Stimulated activated CD4-positive, alpha-beta T cell treated with anti-CD3 and anti-CD28 coated beads, Interleukin-1b, Interleukin-23, amount 100 ng/mL, for 1 hour (primary cell): ENCODE measurements at places on chromosomes 4 and X.

DNA sequence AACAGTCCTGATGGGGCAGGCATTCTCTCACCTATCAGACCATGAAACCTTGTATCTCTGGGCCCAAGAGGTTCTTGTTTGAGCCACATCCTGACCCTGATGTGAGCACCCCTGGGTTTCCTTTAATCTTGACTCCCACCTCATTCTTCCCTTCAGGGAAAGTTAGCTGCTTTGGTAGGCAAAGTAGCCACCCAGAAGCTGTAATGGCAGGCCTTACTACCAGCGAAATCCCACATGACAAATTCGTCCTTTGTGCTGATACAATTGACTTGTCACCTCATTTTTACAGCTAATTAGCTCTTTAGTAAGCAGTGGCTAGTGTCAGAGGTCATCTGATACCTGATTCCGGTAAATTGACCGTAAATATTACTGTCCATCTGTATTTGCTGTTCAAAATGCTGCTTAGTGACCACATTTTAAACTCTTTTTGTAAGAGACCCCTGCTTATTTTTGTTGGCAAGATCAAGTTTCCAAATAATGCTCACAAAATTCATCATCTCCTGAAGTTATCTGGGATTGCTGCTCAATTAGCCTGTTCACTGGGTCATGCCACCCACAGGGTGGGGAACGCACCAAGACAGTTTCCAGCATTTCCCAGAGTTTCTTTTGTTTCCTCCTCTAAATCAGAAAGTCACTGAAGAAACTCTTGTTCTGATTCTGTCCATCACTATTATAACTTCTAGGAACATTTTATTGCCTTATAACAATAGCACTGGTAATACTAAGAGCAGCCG, 329.7 kb downstream of the GPAT3 start:
- DNase-seq, result no peak

DNA sequence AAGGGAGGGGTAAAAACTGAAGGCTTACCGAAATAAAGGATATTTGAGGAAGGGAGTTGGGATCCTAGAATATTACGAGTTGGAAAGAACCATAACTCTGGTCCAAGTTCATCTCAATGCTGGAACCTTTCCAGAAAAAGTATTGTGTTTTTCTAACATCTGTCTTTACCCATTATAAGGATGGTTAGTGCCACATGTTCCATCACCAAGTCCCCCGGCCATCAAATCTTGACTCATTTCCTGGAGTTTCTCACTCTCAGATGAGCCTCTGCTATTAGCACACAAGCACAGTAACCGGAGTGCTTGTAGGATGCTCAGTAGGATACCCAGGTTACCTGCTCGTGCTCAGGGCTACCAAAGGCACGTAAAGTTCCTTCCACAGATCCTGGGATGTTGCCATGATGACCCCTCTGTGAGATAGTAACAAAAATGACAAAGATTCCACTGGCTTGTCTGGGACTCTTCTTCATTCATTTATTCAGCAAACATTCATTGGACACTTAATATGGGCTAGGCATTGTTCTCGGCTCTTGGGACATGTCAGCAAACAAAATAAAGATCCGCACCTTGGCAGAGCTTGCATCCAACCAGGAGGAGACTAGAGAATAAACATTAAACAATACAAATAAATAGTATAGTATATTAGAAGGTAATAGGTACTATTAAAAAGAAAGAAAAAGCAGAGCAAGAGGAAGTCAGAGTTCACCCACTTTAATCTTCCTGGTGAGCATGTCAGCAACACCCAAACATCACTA, 36.3 kb downstream of the PKD2 start:
- no peak for DNase-seq

DNA sequence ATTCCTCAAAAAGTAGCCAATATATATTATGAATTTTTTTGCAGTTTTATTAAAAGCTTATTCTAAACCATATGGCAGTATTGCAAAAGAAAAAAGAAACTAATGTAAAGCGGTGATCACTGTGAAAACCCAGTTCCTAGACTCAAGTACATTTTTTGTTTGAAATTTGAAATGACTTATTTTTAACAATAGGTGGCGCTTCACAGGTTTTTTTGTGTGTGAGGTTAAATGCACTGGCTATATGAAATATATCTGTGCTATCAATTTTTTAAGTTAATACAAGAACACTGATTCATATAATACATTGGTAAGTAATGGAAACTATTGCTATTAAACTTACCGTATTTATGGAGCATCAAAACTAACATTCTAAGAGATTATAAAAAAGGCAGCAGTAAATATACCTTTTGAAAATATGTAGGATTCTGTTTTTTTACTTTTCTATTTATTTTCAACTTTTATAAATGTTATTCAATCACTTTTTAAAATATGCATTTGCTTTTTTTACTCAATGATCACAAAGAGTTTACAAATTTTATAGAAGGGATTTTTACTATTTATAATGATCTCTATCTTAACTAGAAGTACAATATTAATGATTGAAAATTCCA, 5.6 kb upstream of the SPRY1 start:
- no peak for DNase-seq

- no peak for DNase-seq
Observed at GRCh38 chrX:40147126-40147952, 49.6 kb upstream of the BCOR start.

DNA sequence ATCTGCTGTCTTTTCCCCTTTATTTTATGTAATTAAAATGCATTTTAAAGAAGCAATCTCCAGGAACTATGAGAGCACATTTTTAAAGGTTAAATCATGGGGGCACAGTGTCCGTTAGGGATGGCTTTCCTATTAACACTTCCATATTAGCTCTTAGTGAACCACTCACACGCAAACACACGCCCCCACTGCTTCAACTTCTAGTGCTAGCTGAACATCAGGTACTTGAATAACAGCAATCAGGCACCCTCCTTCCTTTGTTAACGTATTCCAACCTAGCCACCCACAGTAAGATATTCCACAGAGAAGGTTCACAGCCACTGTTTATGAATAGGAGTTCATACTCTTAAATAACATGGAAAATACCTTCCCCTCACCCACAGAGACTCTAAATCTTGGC, 9.3 kb downstream of the TMEM255A start:
- no peak for DNase-seq

- no peak for DNase-seq
Observed at GRCh38 chrX:334331-334891, 15.8 kb upstream of the GTPBP6 start.

DNA sequence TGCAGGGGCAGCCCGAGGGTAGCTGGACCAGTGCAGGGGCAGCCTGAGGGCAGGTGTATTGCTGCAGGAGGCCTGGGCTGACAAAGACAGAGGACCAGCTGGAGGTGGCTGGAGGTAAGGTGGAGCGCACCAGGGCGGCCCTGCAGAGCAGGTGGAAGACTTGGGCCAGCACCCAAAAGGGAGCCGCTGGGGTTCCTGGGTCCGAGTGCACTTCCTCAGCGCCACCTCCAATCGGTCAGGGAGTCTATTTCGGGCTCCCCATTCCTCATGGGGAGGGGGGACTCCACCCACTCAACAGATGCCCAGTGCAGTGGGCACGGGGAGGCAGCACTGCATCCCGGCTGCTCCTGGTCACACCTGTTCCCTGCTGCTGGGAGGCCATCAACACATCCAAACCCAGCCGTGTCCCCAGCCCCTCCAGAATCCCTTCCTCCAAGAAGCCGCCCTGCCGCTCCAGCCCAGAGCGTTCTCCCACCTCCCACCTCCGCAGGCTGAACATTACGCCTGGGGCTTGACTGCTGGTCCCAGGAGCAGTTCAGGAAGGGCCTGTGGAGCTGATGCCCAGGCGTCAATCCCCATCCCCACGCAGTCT, 1.5 kb downstream of the LRPAP1 start:
- DNase-seq, result no peak

- no peak for DNase-seq
Observed at GRCh38 chr4:40832175-40832574, 82.4 kb downstream of the NSUN7 start.

- no peak for DNase-seq
Observed at GRCh38 chr4:162707962-162708361, 458.7 kb downstream of the NAF1 start.

- DNase-seq, result no peak
Observed at GRCh38 chr4:86961605-86962295, 26.9 kb downstream of the AFF1 start.

DNA sequence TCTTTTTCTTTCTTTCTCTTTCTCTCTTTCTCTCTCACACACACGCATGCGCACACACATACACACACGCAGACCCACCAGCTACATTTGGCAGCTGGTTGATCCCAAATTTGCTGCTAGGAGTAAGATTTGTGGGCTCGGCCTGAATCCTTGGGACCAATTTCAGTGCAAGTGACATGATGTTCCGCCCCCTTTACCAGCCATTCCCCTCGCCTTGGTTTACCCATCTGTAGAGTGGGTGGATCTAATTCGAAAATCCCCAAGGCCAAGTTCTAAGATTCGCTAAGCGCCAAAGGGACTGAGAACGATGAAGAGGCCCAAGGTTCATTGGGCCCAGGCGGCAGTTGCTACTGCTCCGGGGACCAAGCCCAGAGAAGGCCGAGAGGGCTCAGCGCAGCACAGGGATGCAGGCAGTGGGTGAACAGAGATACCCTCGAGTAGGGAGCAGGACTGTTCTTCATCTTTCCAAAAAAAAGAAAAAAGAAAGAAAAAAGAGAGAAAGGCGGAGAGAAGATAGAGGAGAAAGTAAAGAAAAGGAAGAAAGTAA, 5.8 kb downstream of the NKX3-2 start:
- no peak for DNase-seq

DNA sequence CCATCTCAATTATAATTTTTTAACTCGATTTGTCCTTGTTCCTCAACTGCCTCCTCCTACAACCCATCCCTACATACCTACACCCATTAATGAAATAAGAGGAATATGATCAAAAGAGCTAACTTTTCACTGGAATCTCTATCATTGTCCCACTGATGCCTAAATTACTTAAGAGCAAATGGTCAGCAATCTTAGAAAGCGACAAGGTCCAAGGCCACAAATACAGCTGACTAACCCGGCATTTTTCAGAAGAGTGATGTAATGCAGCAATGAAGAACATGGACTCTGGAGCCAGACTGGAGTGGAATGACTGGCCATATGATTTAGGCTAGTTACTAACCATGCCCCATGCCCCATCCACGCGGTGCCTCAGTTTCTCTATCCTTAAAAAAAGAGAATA, 56.2 kb downstream of the PPA2 start:
- no peak for DNase-seq
